Nephron progenitor cell (in vitro differentiated cells): ENCODE measurements at places on chromosomes 2 and 18.
A peak's percentile ranks its signal among the peaks of the same experiment; 100 is the strongest.

GRCh38 chr2:60536746-60537145, 16.7 kb downstream of the BCL11A start:
- no peak for DNase-seq

DNA sequence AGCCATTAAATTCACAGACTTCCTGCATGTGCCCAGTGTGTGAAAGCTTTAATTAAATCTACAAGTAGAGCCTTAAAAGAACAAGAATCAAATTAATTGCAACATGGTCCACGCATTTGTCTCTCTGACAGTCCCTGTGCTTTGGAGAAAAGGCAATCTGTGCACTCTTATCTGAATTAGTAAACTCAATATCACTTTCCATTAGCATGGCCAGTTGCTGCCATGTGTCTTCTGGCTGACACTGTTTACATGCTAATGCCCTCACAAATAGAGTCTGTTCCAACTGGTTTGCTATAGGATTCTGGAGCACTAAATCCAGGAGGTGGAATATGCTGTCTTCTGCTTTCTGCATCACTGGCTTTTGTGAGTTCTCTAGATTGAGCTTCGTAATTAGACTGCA, 434.5 kb upstream of the RAB12 start:
- no peak for DNase-seq

GRCh38 chr2:129768036-129768386, 211.5 kb upstream of the RAB6C start:
- DNase-seq, result no peak

- no peak for DNase-seq
These were observed 1.2 kb downstream of the PER2 start for GRCh38 chr2:238286987-238287736.

- DNase-seq, result no peak
These were observed 66.2 kb downstream of the MAP4K4 start for GRCh38 chr2:101763496-101764333.

DNA sequence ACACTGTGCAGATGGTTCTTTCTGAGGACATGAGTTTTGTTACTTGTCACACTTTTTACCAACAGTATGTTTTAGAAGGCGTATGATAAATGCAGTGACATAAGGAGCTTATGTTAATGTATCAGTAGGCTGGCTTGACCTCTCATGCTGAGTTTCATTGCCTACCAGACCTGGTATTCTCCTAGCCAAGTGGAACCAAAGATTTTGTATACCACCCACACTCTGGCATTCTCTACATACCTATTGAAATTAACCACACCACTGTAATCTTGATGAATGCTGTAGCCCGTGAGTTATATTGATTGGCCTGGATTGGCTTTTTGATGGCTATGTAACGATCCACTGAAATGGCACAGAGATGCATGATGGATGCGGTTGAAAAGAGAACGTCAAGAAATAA, 11.4 kb downstream of the HTR2B start:
- DNase-seq, result no peak

- no peak for DNase-seq
These were observed 7.5 kb upstream of the RNF144A start for GRCh38 chr2:6909431-6910385.

DNA sequence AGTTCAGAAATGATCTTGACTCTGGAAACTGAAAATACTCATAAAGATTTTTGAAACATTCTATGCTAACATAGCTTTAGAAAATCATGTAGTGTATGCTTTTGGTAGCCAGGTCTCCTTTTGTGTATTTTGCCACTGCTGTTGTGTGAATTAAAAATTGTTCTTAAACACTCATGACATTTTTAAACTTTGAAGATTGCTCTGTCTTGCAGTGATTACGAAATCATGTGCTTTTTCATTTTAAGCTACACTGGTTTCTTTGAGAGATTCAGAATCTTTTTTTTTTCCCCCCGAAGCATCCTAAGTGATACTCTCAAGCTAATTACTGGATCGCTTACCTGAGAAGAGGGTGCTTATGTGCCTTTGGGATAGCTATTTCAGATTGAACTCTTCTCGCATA, 60.0 kb downstream of the ANKRD12 start:
- no peak for DNase-seq

DNA sequence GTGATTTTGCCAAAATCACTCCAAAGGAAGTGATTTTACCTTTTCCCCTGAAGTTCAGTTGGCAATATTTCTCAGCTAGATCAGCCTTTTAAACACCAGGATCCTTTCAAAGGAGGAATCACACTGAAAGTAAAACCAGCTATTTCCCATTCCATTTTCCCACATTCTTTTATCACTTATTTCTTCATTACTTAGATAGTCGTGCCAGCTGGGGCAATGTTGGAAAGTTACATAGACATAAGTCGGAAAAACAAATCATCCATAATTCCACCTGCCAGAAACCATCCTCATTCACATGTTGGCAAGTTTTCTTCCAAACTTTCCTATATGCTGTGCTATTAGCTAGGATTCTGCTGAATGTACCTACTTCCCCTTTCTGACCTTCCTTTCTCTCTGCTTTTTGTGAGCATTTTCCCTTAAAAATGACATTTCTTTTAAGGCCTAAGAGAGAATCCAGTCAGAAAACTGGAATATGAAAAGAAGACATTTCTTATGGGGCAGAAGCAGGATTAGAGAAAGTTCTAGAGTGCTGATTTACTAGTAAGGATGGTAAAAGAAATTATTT, 170.0 kb upstream of the STK17B start:
- DNase-seq, result no peak

DNA sequence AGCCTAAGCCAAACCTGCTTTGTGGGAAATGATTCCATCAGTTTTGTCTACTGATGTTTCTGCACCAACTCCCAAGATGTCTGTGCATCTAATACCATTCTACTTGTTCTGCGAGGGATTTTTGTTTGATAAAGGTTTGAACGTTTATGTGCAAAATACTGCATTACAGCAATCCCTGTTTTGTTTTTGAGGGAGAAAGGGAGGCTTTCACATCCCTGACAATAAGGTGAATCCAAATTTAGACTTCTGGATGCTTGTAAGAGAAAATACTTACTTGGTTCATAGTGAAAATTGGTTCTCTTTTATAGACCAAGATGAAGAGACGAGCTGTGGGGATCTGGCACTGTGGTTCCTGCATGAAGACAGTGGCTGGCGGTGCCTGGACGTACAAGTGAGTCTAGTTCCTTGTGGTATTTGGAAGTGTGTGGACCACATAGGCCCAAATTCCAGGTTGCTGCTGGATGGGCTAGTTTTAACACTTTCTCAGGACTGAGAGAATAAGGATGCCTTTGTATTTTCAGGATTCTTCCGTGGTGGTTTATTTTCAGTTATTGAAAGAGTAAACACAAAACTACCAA, 1.1 kb downstream of the RPL37A start:
- no peak for DNase-seq

GRCh38 chr18:59988098-59988706, 88.4 kb downstream of the PMAIP1 start:
- peak; percentile 56 for DNase-seq
